Lower leg skin (tissue), 4 donors: ENCODE measurements at places on chromosomes 4 and X. TPM values are rescaled to one million over a fixed set of nuclear protein-coding genes. Genes with fewer than 3 reads are reported as not detected.
A peak's percentile ranks its signal among the peaks of the same experiment; 100 is the strongest.

The GUCY1A1 gene
- total RNA-seq: 6.7 TPM

The ARAP2 gene
- total RNA-seq: 82.8 TPM

The USP17L5 gene
- not detected for total RNA-seq

The NPY2R gene
- total RNA-seq: 1.4 TPM

The CCKAR gene
- total RNA-seq: not detected

The STOX2 gene
- 4.2 TPM for total RNA-seq

- DNase-seq: no peak
Observed at GRCh38 chr4:144649646-144650045, 3.7 kb downstream of the HHIP start.

DNA sequence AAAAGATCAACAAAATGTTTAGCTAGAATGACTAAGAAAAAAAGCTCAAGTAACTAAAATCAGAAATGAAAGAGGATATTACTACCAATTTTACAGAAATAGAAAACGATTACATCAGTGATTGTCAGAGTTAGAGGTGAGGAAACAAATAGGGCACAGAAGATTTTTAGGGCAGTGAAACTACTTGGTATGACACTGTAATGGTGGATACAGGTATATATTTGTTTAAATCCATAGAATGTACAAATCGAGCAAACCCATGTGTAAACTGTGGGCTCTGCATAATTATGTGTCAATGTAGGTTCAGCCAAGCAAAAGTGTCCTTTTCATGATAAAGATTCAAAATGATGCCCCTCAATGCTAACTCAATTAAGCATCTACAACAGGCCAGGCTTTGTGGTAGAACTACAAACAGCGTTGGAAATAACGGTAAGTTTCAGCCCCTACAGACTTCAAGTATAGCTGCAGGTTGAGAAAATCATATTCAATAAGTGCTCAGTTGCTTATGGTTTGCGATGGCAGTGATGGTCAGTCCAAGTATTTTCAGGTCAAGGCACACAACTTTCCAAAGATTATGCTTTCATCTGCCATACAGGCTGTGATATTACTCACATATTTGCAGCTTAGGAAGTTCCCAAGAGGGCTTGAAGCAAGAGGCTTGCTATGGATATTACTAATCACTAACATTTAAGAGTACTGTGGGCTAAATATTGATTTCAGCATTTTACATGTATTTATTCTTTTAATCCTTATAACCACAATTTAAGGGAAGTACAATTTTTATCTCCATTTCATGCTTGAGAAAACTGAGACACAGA lies 158.6 kb downstream of the TET2 start:
- DNase-seq: no peak

DNA sequence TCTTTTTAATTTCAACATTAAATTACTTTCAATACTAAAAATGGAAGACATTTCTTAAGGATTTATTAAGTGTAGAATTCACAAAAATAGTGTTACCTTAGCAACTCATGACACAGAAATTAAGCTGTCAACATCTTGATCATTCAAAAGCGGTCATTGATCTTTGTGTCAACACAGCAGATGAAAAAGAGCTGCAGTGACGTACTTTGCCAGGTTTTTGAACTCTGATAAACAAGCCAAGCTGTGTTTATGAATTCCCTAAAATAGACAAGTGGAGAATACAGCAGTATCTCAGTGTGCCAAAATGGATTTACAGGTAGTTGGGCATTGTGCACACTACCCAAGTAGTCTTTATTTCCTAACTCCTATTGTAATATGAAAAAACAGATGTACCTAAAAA lies 1141.8 kb upstream of the PCDH7 start:
- no peak for DNase-seq

- no peak for DNase-seq
Observed at GRCh38 chr4:19786616-19787015, 465.1 kb upstream of the SLIT2 start.

- DNase-seq: peak; percentile 56
Observed at GRCh38 chrX:41002026-41002425, 83.2 kb upstream of the USP9X start.
